ENCODE measurements at places on chromosomes 6 and 20.

DNA sequence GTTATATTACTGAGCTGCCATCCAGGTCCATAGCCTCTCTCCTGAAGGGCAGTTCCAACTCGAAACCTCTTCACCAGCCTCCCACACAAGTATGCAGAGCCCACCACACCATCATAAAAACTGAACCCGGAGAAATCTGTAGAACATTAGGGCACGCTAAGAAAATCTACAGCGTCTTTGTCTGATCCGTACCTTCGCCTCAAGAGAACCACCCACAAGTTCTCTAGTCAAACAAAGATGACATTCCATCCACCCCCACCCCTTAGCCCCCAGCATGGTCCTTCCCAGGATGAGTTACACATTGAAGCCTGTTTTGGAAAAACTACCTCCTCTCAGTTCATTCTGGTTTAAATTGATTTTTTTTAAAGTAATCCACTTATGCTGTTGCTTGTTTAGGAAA is 219.7 kb downstream of the ZMYND8 start:
- DNase-seq = no peak

DNA sequence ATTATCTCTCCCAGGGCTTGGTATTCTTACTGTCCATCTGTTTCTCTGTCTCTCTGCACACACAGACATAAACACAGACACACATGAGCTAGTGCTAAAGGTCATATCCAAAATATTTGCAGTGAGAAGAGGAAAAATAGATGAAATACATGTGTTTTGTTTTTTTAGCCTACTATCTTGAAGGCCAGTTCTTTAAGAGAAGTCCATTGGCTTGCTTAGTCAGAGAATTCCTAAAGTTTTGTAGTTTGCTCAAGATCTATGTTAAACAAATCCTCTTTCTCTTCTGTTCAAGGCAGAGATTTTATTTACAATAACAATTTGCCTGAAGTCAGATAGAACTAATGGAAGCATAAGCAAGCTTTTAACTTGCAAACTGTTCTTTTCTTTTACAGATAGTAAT is 120.0 kb upstream of the AKIRIN2 start:
- no peak for DNase-seq

DNA sequence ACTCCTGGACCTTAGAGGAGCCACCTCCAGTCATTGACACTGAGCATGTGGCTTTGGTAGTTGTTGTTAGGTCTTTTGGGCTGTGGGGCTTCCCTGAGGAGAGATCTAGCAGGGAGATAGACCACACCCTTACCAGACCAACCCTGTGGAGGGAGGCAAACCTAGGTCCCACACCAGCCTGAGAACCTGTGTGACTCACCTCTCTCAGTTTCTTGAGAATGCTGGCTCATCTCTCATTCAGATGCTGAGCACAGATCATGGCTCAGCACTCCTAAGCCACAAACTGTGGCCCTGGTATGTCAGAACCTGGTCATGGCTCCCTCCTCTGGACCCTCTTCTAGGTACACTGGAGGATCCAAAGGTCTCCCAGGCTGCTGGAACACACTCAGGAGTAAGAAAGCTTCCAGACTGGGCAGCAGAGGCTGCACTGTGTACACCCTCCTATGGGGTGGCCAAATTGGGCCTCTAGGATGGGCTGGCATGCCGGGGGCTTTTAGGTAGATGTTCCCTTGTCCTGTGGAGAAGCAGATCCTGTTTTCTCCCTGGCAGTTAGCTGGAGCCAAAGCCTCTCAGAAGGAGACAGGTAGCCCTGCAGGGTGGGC is 1294.5 kb downstream of the KHDRBS2 start:
- DNase-seq = no peak

- no peak for DNase-seq
Observed at GRCh38 chr20:57167971-57168701, 98.3 kb downstream of the BMP7 start.

DNA sequence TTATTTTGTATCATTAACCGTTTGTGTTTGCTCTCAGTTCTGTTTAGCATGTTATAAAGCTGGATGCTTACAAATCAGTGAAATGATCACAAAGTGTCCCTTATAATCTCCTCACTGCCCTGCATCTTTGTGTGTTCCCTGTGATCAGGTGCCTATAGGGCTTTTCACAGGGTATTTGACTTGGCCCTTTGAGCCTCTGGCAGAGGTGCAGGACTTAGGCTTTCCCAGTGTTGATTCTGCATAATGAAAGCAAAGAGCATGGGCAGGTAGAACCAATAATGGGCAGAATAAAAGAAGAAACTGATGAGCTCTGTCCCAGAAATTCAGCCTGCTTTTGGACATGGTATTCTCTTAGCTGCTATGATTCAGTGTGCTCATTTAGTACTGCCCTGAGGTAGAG is 16.9 kb upstream of the PBOV1 start:
- no peak for DNase-seq

Data from mesothelial cell of epicardium (in vitro differentiated cells).